ENCODE measurements at places on chromosomes 1 and 21.
A peak's percentile ranks its signal among the peaks of the same experiment; 100 is the strongest.

DNA sequence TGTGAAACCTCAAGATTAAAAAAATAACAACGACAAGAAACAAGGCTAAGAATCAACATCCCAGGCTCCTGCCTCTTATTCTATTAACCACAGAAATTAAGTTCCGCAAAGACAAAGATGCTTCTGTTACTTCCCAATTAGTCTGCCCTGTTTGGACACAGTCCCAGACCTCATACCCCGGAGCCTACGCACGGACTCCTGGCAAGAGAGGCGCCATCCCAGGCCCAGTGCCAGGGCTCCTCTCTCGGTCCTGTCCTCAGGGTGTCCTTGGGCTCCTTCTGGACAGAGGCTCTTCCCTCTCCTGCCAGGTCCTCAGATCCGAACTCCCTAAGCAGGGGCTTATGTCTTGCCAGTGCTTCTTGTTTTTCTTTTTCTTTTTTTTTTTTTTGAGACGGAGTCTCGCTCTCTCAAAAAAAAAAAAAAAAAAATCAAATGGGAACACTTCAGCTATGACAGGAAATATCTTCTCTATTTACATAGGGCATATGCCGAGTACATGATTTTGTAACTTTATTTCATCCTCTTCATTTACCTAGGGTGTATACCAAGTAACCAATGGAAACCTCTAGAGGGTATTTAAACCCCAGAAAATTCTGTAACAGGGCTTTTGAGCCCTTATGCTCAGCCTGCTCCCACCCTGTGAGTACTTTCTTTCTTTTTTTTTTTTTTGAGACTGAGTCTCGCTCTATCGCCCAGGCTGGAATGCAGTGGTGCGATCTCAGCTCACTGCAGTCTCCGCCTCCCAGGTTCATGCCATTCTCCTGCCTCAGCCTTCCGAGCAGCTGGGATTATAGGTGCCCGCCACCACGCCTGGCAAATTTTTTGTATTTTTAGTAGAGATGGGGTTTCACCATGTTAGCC is 11.7 kb upstream of the ENO1 start:
- DNase-seq, result no peak

DNA sequence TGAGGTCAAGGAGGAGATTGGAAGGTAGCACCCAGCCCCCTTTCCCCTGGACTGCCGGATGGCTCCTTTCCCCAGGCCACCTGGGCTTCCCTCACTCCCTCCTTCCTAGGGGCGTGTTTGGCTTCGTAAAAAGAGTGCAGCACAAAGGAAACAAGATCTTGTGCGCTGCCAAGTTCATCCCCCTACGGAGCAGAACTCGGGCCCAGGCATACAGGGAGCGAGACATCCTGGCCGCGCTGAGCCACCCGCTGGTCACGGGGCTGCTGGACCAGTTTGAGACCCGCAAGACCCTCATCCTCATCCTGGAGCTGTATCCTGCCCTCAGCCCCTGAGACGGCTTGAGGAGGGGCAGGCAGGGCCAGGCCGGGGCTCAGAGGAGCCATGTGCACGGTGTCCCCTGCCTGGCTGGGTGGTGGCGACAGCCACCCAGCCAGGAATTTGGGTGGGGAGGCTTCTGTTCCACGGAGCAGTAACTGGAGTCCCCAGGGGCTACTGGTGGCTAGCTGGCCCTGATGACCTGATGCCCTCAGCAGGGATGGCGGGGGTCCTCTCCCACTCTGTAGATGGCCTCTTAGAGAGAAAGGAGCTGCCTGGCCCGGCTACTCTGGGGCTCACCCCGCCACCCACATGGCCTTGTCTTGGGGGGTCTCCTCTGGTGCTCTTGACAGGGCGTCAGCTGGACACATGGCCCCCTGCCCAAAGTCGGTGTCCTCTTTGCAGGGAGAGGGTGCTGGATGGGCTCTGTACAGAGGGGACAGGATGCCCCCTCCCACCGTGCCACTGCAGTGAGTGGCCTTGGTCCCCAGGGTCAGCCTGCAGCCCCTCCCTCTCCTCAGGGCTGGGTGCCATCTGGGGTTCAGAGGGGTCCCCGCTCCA is 39.5 kb downstream of the TRIM11 start:
- no peak for DNase-seq

- DNase-seq, result no peak
These were observed 22.1 kb upstream of the ZBTB21 start for GRCh38 chr21:42032266-42032665.

DNA sequence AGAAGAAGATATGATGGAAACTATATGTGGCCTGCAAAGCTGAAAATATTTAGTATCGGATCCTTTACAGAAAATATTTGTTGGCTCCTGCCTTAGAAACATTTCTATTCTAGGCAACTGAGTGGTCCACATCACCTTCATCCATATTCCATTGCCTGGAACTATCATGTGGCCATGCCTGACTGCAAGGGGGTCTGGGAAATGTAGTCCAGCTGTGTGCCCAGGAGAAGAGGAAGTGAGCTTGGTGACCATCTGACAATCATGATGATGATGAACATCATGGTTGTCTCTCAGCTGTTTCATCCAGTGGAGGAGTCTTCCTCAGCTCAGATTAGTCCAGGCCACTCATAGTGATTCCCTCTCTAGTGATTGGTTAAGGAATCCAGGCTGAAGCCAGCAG is 61.8 kb upstream of the IFNLR1 start:
- no peak for DNase-seq

DNA sequence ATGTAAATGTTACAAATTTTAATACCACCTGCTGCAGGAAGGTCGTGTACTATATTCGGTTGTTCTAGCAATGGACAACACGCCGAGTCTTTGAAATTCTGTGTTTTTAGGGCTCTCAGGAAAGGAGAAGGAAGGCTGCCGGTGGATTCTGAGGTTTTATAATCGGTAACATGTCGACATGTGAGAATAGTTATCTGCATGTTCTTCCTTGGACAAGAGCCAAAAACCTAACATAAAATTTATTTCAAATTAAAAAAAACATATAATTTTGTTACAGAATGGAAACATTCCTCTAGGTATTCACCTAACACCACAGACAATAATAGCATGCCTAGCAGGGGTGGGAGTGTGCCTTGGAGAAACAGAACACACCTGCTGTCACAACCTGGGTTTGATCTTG is 4.8 kb downstream of the PSMG1 start:
- DNase-seq, result no peak

DNA sequence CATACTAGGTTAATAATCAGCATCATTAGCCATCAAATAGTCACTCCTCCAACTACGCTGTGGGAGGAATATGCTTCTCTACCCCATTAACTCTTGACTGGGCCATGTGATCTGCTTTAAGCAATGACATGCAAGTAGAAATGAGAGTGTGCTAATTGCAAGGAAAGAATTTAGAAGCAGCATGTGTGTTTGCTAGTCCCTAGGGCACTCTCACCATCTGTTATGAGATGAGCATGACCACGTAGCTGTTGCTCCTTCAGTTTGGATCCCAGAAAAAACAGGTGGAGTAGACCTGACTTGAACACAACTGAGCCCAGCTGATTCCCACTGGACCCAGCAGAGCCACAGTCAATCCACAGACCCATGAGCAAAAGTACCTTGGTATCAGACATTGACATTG is 19.7 kb upstream of the RGS7 start:
- DNase-seq, result no peak

- no peak for DNase-seq
These were observed 23.2 kb downstream of the TRIM45 start for GRCh38 chr1:117098287-117098890.

GRCh38 chr1:170010443-170010842 is 64.1 kb downstream of the KIFAP3 start:
- DNase-seq, result no peak

DNA sequence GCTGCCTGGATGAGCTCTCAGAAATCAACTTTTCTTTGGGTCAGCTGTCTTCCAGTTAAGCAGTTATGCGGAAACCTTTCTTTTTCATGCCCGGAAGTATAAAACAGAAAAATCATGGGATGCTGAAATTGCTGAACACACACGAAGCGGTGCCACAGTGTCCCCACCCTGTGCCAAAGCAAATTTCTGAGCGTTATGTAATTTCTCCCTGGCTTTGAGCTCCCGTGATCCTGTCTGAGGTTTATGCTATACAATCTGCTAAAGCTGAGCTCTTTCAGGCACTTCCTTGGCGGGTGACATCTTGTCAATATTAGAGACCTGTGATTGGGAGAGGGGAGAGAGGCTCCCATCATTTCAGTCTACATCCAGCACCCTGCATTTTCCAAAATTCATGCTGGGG is 201.7 kb downstream of the ROR1 start:
- no peak for DNase-seq

GRCh38 chr1:63911049-63911448 is 137.2 kb downstream of the ROR1 start:
- no peak for DNase-seq

- no peak for DNase-seq
These were observed 39.5 kb upstream of the C1orf87 start for GRCh38 chr1:60113028-60113427.

GRCh38 chr1:175514387-175514953 is 228.9 kb downstream of the TNR start:
- no peak for DNase-seq

- DNase-seq, result no peak
These were observed 2.1 kb upstream of the S100A10 start for GRCh38 chr1:151995774-151996173.

GRCh38 chr1:206829875-206830274 is 35.5 kb upstream of the IL20 start:
- no peak for DNase-seq

DNA sequence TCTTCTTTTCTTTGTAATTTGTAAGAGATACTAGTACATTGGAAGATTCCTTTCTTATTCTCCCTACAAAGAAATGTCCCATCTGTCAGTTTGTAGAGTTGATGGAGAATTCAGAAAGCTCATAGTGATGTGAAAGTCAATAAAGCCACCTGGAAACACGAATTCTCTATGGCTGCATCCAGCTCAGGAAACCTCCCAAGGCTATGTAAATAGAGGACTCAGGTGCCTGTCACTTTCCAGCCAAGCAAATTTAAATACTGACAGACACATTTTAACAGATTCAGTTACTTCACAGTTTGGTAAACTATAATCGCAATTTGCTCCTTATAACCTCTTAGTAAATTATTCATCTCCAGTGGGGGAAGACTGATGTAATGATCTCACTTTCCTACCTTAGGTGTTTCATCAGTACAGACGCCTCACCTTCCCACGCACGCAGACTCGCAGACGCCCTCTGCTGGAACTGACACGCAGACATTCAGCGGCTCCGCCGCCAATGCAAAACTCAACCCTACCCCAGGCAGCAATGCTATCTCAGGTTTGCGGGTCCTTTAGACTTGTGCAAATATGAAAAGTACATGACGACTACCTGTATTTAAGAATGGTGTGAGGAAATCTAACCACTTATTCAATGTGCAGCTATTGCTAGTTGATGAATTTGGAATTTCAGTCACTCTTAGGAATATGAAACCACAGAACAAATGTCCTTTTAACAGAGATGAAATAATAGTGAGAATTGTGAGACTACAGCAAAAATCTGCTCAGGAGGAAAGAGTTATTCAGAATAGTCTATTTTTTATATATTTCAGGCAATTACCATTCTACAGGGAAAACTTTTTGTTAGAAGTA is 60.6 kb downstream of the PTPRC start:
- peak; percentile 79 for DNase-seq

- no peak for DNase-seq
These were observed 1560.4 kb downstream of the AMY1C start for GRCh38 chr1:105310063-105310462.

DNA sequence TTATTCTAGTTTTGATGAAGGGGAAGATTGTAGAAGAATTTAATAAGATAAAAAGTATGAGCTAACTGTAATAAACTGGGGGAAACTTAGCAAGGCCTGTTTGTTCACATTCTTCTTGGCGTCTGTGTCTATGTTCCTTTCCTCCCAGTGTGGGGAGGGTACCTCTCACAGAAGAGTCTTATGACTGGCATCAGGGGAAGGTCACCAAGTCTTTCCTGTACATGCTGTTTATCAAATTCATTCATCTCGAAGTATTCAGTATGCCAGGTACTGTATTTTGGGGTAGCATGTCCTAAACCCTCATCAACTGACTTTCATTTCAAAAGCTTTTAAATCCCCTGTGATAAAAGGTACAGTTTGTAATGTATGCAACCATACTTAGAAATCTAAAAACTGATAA is 78.4 kb downstream of the HS2ST1 start:
- DNase-seq, result no peak

GRCh38 chr1:74689621-74690363 is 16.2 kb upstream of the ERICH3 start:
- no peak for DNase-seq

GRCh38 chr21:26068776-26069175 is 101.8 kb downstream of the APP start:
- DNase-seq, result no peak

DNA sequence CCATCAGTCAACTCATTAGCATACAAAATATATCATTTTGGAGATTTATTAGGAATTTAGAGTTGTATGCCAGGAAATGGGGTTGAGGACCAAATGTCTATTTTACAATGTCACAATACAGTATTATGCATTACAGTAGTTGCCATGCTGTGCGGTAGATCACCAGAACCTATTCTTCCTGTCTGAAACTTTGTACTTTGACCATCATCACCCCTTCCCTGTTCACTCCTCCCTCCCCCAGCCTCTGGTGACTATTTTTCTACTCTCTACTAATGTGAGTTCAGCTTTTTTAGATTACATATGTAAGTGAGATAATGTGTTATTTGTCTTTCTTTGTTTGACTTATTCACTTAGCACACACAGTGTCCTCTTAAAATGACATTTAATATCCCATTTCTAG is 50.8 kb downstream of the PTBP2 start:
- no peak for DNase-seq

DNA sequence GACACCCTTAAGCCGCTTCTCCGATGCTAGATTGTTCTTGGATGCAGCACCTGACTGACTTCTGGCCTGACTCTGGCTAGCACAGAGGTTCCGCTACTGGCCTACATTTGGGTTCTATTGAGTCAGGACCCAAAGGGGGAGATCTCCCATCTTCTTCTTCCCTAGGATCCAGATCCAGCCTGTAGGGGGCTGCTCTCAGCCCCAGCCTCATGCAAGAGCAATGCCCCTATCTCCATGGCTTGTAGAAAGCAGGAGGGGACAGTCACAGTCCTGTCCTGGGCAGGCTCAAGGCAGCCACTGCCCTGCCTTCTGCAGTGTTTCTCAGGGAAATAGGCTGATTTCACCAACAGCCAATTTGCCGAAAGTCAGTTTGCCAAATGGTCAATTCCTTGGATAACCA is 6.3 kb upstream of the ADAR start:
- DNase-seq, result no peak

- no peak for DNase-seq
These were observed 4.2 kb downstream of the THEMIS2 start for GRCh38 chr1:27876341-27877114.

GRCh38 chr1:201599548-201599947 is 60.6 kb downstream of the NAV1 start:
- no peak for DNase-seq

DNA sequence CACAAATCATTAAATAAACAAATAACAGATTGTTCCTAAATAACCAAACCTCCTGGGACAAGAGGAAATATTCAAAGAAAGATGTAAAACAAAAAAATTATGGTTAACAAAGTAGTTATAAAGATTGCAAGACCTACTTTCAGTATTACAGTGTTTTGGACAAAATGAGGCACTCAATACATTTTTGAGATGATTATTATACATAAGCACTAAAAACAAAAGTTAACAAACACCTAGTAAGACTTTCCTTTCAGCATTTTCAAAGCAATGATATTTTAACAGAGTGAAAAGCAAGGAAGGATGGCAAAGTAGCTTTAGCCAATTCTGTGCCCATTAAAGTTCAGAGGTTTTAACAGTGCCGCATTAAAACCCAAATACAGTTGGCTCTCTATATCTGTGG is 17.2 kb downstream of the OMA1 start:
- no peak for DNase-seq

GRCh38 chr1:32742199-32742947 is 39.8 kb upstream of the SYNC start:
- DNase-seq, result no peak

GRCh38 chr21:39339231-39339630 is 9.7 kb downstream of the HMGN1 start:
- DNase-seq, result no peak

Measured in stimulated activated CD4-positive, alpha-beta T cell treated with anti-CD3 and anti-CD28 coated beads, Interleukin-4, amount 100 ng/mL, for 1 hour (primary cell).